ENCODE measurements at places on chromosomes 3 and 15.

DNA sequence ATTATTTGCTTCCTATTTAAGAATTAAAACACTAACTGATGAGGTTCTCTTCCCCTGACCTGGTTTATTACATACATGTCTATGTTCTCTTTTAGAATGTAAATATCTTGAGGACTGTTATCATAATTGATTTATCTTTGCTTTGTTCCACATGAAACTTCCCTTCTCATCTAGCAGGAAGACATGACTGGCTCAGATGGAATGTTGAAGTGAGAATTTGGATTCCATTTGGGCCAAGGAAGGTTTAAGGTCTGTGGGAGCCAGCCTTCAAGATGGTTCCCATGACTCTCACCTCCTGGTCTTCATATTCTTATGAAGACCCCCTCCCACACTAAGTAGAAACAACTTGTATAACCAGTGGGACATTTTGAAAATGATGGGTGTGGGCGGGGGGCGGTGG lies 222.2 kb upstream of the GADL1 start:
- no peak for DNase-seq

- no peak for DNase-seq
These were observed 121.1 kb upstream of the GOLIM4 start for GRCh38 chr3:168216851-168217250.

GRCh38 chr3:186259612-186260383 lies 102.2 kb downstream of the DGKG start:
- peak; percentile 71 for DNase-seq

- DNase-seq, result no peak
These were observed 44.1 kb downstream of the ARHGAP11B start for GRCh38 chr15:30670056-30670455.

GRCh38 chr15:78997981-78998499 lies 53.2 kb upstream of the CTSH start:
- DNase-seq, result no peak

GRCh38 chr15:40942878-40943277 lies 10.4 kb upstream of the CHAC1 start:
- no peak for DNase-seq

DNA sequence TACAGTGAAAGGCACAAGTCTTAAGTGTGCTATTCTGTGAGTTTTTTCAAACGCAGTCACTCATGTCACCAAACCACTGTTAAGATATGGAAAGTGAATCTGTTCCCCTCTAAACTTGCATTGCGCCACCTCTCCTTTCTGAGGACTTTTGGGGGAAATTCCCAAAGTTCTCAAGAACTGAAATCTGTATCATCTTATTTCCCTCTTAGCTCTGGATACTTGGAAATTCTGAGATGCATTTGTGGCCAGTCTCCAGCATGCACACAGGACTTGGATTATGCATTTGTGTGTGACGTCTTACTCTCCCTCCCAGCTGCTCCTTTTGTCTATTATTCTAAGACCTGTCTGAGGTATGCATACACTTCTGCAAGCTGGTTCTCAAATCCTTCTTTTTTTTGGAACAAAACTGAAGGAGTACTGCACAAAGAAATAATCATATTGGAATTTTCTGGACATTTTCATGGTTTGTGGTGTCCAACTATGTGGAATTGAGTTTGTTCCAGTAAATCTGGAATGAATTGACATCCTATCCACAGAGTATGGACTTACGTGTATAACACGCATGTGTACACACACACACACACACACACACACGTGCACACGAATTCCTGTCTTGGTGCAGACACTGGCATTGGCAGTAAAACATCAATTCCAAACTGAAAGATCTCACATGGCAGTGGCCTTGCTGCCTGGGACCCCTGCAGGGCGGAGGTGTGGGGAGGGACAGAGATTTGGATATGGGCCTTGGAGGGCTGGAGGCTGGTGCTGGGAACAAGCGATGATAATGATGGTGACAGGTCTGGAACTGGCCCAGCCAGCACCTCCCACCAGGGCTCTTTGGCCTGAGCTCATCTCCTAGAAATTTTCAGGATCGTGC lies 8.2 kb upstream of the LCTL start:
- no peak for DNase-seq

GRCh38 chr3:110344487-110344886 lies 727.1 kb upstream of the NECTIN3 start:
- DNase-seq, result no peak

- DNase-seq, result no peak
These were observed 37.8 kb downstream of the LSM3 start for GRCh38 chr3:14216257-14217048.

DNA sequence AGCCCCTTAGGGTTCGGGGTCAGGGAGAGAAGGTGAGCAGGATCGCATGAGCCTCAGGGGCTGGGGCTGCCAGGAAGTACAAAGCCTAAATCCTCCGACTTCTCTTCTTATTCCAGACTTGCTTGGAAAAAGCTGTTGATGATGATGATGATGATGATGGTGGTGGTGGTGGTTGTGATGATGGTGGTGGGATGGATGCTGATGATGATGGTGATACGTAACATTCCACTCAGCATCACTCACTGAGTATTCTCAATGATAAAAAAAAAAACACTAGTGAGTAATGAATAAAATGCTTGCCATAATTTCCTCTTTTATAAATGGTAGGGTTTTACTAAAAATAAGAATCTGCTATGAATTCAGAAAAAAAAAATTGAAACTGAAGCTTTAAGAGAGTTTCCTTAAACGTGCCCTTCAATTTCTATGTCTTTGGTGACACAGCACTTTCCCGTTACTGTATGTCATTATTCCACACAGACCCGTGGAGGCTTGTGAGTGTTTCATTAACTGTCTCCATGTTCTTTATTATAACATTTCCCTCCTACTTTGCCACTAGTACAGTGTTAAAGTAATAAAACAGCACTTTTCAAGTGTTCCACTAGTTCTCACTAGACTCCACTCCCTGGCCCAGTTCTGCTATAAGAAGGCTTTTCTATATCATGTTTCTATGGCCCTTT lies 5.4 kb upstream of the ACAN start:
- no peak for DNase-seq

DNA sequence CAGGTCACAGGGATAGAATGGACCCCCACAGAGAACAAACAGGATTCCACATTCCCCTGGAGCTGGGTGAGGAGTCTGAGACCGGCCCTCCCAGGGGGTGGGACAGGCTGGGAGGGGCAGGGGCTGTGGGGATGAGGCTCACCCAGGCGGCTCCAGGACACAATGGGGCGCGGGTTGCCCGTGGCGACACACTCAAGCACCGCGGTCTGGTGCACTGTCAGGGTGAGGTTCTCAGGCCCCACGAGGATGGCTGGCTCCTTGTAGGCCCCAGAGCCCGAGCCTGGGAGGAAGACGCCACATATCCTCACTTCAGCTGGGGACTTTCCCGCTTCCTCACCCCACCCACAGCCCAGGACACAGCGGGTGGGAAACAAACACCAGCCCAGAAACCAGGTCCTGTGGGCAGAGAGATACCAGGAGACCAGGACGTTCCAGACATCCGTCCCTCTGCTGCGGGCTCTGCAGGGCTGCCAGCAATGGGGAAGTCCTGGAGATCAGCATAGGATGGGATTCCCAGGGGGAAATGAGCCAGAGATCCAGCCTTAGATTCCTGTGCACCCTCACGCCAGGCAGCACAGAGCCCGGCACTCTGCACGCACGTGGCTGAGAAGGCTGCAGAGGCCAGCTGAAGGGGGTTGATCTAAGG lies 30.2 kb downstream of the RNU5B-1 start:
- no peak for DNase-seq

- DNase-seq, result no peak
These were observed 57.2 kb downstream of the SEC22A start for GRCh38 chr3:123258811-123259420.

DNA sequence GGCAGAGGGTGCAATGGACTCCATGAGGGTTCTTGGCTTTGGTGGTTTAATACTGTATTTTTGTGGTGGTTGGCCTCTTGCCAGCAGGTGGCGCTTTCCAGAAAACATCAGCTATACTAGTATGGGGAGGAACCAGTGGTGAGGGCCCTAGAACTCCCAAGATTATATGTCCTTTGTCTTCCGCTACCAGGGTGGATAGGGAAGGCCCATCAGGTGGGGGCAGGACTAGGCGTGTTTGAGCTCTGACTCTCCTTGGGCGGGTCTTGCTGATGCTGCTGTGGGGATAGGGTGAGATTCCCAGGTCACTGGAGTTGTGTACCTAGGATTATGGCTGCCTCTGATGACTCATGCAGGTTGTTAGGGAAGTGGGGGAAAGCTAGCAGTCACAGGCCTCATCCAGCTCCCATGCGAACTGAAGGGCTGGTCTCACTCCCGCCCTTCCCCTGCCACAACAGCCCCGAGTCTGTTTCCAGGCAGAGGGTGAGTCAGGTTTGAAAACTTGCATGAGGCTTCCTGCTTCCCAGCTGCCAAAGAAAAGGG lies 357.7 kb downstream of the OTOL1 start:
- no peak for DNase-seq

- DNase-seq, result no peak
These were observed 5.2 kb downstream of the SST start for GRCh38 chr3:187665010-187665409.

GRCh38 chr15:100738614-100739013 lies 136.2 kb downstream of the ASB7 start:
- DNase-seq, result no peak

- DNase-seq, result no peak
These were observed 153.8 kb downstream of the ULK4 start for GRCh38 chr3:41808152-41808551.

- DNase-seq, result no peak
These were observed 17.9 kb downstream of the APH1B start for GRCh38 chr15:63295341-63295740.

GRCh38 chr15:58438956-58439355 lies 7.2 kb downstream of the LIPC start:
- no peak for DNase-seq
